Activated CD4-positive, alpha-beta T cell treated with anti-CD3 and anti-CD28 coated beads for 24 hours (primary cell): ENCODE measurements at places on chromosomes 16 and 17.

GRCh38 chr16:80924372-80924978 is 82.2 kb downstream of the CMC2 start:
- peak; percentile 11 for DNase-seq

DNA sequence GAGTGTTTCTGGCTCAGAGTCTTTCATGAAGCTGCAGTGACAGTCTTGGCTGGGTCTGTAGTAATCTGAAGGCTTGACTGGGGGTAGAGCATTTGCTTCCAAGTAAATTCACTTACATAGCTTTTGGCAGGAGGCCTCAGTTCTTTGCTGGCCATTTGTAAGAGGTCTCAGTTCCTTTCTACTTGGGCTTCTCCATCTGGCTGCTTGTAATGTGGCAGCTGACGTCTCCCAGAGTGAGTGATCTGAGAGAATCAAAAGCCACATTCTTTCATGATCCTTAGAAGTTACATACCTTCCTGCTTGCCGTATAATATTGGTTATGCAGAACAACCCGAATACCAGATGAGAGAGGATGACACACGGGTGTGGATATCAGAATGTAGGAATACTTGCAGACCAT is 39.8 kb downstream of the NF1 start:
- no peak for DNase-seq

DNA sequence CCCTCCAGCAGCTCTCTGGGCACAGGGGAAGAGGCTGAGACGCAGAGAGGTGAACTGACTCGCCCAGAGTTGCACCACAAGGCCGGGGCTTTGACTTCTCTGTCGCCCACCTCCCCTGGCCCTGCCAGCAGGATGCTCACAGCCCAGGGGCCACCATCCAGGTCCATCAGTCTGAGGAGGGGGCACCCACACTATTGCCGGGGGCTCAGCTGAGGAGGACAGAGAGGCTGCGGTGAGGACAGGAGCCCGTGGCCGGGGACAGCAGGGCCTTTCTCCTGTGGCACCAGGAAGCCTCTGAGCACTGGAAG is 32.6 kb downstream of the KDM8 start:
- DNase-seq = no peak

DNA sequence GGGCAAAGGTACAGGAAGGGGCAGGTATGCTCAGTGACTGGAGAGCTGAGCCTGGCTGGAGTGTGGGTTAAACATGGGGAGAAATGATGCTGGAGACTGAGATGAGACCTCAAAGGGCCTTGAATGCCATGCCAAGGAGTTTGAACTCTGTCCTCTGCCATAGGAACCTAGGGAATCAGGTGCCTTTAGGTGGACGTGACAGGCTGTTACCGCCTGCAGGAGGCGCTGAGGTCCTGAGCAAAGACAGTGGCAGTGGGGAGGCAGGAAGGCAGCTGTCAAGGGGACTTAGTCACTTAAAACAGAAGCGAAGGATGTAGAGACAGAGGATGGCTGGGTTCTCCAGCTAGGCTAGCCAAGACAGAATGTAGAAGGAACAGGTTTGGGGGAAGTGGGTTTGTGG is 9.1 kb downstream of the PSMB3 start:
- DNase-seq = no peak

DNA sequence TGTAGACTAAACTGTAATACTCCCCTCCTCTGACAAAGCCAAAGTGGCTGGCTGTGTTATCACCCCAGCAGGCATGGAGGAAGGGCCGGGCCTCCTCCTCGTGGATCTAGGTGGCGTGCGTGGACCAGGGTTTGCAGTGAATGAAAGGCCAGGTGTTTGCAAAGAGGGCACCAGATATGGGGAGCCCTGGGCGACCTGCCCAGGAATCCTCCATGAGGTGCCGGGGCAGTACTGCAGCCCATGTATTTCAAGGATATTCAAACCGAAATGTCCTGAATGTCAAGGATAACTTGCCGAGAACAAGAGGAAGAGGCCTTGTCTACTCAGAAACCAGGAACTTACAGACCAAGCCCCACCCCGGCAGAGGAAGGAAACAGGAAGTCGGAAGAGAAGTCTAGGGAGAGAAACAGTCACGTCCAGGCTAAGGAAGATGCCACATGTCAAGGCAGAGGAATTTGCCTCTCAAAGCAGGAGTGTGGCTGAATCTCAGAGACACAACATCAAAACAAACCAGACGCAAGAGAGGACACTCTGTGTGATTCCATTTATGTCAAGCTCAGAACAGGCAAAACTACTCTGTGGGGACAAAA is 13.7 kb upstream of the OSGIN1 start:
- DNase-seq = no peak

GRCh38 chr16:19114359-19115147 is 789 bp downstream of the ITPRIPL2 start:
- DNase-seq = no peak

GRCh38 chr16:21991621-21992020 is 9.3 kb downstream of the PDZD9 start:
- no peak for DNase-seq

GRCh38 chr16:85291302-85292148 is 179.3 kb upstream of the CIBAR2 start:
- DNase-seq = no peak

DNA sequence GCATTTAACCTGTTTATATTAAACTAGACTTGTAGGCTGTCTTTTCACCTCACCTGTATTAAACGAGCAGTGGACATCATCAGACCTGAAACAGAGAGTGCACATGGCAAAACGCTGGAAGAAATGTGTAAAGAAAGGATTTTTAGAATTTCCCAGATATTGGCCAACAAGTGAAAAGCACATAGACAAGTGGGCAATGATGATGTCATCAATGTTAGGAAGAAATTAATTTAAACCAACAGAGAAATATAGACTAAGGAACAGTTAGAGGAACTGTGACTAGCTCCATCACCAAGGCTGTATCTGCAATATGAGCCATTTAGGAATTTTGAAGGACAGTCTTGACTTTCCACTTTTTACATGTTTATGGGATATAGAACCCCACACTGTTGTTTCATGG is 67.1 kb upstream of the SLC12A3 start:
- DNase-seq = no peak

- no peak for DNase-seq
These were observed 25.8 kb upstream of the GINS3 start for GRCh38 chr16:58366247-58367031.

DNA sequence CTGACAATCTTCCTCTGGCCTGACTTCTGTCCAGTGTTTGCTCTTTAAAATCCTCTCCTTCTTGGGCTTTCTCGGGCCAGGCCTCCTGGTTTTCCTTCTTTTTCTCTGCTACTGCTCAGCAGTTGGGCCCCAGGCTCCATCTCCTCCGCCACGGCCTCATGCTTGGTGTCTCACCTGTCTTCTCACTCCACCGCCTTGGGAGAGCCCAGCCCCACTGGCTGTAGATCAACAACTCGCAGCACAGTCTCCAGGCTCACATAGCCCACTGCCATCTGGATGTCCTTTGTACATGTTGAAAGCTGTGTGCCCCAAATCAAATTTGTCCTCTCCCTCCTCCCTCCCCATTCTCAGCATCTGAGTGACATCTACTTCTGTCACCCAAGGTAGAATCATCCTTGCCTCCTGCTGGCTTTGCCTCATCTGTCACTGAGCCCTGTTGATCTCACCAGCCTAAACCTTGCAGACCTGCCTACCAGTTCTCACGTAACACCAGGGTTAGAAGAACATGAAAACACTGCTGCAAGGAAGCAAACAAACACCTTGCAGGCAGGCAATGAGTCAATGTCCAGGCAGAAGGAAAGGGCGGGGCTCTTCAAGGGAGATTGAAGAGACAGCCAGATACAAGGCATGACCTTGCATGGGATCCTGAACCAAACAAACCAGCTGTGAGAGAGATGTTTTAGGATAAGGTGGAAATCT is 103.2 kb upstream of the SMURF2 start:
- DNase-seq = no peak

DNA sequence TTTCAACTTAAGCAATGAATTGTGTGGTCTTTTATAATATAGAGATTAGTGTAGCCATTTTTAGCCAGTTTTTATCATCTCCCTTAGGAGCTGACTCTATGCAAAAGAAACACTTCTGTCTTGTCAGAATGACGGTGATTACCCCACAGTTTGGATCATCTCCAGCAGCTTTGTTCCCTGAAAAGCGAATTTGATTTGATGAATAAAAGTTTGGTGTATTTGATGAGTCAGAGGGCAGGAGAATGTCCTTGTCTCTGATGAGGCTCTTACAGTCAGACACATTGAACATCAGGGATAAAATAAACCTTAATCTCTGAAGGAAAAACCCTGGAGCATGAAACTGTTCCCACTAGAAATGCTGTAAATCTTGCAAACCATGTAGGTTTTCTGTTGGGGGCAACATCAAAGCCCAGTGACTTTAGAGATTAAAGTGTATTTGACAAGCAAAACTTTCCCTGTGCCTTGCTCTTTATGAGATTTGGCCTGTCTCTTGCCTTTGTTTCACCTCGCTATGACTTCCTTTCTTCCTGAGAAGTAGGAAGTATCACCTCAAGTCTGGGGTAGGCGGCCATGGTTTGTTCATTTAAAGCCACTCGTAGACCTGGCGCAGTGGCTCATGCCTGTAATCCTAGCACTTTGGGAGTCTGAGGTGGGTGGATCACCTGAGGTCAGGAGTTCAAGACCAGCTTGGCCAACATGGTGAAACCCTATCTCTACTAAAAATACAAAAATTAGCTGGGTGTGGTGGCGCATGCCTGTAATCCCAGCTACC is 209.3 kb downstream of the FTO start:
- DNase-seq = no peak

- no peak for DNase-seq
These were observed 11.7 kb upstream of the ATP2C2 start for GRCh38 chr16:84356591-84357116.

DNA sequence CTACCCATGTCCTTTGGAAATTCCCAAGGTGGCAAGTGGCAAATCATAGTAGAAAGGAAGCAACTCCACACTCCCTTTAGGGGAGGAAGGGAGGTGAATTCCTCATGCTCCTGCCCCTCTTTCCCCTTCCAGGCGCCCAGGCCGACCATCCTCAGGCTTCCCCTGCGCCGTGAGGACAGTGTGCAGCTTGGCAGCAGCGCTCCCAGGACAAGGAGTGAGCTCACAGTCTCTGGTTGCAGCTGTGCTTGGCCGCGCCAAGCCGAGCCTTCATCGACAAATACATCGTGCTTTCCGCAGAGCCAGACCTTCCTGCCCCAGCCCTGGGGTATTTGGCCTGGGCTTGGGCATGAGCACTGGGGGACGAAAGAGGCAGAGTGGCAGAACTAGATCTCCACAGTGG is 112.6 kb downstream of the ENGASE start:
- DNase-seq = no peak

- DNase-seq = no peak
These were observed 41.8 kb downstream of the TNRC6A start for GRCh38 chr16:24771132-24771778.

DNA sequence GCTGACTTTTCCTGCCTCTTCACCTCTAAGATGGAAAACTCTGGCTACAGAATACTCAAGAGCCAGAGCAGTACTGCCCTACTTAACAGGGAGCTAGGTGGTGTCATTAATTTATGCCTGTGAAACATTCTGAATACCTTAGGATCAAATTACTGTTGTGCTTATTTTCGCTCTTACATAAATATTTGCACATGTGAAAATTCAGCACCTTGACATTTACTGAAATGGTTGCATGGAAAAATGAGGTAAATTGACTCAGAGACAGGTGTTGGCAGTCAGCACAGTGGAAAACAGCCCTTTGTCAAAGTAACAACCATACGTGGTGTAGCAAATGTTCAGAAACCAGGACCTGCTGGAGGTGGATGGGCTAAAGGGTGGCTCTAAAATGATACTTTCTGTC is 193.6 kb downstream of the CDH8 start:
- DNase-seq = no peak

GRCh38 chr16:83730812-83731211 is 77.0 kb upstream of the HSBP1 start:
- DNase-seq = no peak
